SK-N-SH treated with all-trans-retinoic acid at 6 μM for 48 hours (cell line): ENCODE measurements at places on chromosomes 2 and 18.

DNA sequence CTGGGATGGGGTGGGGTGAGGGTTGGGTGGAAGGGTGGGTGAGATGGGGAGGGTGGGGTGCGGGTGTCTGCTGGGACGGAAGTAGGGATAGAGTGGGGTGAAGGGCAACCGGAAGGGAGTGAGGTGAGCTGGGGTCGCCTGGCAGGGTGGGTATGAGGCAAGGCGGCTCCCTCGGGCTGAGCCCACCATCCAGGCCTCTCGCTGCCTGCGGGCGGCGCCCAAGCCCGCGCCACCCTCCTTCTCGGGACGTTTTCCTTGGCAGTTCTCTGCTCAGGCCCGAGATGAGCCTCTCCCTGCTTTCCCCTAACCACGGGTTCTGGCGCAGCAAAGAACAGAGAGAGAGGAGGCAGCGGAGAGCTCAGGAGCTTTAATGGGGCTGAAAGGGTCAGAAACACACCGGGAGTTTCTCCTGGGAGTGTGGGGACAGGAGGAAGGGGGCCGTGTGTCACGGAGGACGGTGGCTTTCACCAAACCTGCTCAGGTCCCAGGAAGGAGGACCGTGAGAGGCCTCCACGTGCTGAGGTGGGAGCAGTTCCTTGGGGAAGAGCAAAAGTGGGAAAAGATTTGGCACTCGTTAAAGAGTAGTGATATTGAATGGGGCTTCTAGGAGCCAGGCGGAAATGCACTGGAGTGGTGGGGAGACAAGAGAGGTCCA, 4.1 kb downstream of the FEV start:
- ATAC-seq = no peak

- ATAC-seq = no peak; the same call in 2 of the 3 replicates
Observed at GRCh38 chr2:37829616-37830395, 95.3 kb upstream of the RMDN2 start.

- peak; percentile 70; the same call in 2 of the 3 replicates for ATAC-seq
Observed at GRCh38 chr2:192286093-192286701, 91.5 kb upstream of the TMEFF2 start.

- ATAC-seq = no peak; the same call in 2 of the 3 replicates
Observed at GRCh38 chr2:235643680-235644511, 150.1 kb downstream of the AGAP1 start.

- no peak for ATAC-seq
Observed at GRCh38 chr2:26312471-26312870, 33.5 kb upstream of the SELENOI start.

- ATAC-seq = no peak
Observed at GRCh38 chr2:213228638-213229037, 55.6 kb upstream of the SPAG16 start.

DNA sequence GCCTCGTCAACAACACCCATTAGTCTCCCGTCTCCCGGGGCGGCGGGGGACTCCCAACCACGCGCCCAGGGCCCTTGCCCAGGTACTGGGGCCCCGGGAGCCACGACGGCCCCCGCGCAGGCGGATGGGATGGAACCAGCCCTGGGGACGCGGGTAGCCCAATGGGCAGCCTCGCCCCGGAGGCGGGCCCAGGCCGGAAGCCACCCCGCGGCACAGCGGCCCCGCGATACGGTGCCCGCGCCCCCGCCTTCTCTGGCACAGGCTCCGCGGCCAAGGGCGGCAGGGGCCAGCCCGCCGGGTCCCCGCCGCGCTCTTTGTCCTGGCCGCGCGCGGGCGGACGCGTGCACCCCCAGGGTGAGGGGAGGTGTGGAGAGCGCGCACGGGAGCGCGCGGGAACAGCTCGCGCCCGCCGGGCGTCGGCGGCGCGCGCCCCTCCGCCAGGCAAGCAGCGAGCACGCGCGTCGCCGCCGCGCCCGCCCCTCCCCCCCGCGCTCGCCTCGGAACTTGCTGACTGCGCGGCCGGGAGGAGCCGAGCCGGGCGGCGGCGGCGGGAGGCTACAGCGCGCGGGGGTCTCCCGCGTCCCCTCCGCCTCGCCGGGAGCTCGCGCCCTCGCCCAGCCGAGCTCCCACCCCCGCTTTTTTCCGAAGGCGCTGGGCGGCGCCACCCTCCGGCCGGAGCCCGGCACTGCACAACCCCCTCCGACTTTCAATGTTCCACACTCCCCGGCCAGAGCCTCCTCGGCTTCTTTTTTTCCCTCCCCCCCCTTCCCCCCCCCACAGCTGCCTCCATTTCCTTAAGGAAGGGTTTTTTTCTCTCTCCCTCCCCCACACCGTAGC, at the start of gene UBE2E3:
Gene UBE2E3 (plus strand): TSS at position 500 of the 837 bp plus-strand sequence. CDS start 1,438 bp downstream, outside the sequence.
- peak; percentile 80 for ATAC-seq

DNA sequence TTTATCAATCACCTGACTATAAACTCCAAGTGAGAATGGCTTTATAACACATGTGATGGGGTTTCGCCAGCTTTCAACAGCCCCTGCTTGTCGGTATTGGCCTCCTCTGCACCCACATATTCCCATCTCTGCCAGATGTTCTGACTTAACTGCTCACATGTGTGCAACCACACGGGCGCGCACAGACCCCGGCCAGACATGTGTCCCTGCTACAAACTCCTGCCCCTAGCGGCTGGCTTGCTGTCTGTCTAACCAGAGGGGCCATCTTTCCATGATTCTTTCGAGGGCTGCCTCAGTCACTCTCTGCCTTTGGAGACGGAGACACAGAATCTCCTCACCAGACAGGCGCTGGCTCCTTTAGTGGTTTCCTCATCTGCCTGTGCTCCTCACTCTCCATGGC, 15.3 kb downstream of the STON1 start:
- 0 out of 3 replicates have a peak, but pooled peaks have one; percentile 27 for ATAC-seq

GRCh38 chr2:100588071-100588786, 25.4 kb downstream of the PDCL3 start:
- peak; percentile 60 for ATAC-seq

- ATAC-seq = no peak
Observed at GRCh38 chr2:180352620-180353019, 345.5 kb upstream of the CWC22 start.

GRCh38 chr2:112073875-112074274, 18.8 kb downstream of the TMEM87B start:
- ATAC-seq = no peak

DNA sequence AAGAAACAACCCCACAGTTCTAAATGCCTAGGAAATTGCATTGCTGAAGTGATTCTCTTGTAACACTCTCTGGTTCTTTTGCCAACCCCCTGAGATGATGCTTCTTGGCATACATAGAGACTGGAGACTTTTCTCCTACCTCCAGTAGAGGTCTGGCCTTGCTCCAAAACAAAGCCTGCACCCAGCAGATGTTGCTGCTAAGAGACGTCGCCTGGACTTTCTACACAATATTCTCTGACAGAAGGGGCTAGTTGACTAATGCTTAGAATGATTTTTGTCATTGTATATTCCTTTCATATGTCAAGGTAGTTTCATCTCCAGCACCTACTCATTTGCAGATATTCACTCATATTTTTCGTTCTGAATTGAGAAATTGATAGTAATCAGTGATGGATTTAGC, 24.6 kb downstream of the SOWAHC start:
- no peak for ATAC-seq

GRCh38 chr18:55588111-55588869, at the start of gene TCF4:
Gene TCF4, minus strand, starts transcription at chr18:55588192. Its CDS starts 1,076 bp downstream, at chr18:55587116.
- peak; percentile 32 for ATAC-seq

GRCh38 chr2:54609647-54610046, 113.8 kb upstream of the EML6 start:
- ATAC-seq = no peak

- no peak for ATAC-seq
Observed at GRCh38 chr2:114472246-114472645, 29.8 kb downstream of the DPP10 start.

DNA sequence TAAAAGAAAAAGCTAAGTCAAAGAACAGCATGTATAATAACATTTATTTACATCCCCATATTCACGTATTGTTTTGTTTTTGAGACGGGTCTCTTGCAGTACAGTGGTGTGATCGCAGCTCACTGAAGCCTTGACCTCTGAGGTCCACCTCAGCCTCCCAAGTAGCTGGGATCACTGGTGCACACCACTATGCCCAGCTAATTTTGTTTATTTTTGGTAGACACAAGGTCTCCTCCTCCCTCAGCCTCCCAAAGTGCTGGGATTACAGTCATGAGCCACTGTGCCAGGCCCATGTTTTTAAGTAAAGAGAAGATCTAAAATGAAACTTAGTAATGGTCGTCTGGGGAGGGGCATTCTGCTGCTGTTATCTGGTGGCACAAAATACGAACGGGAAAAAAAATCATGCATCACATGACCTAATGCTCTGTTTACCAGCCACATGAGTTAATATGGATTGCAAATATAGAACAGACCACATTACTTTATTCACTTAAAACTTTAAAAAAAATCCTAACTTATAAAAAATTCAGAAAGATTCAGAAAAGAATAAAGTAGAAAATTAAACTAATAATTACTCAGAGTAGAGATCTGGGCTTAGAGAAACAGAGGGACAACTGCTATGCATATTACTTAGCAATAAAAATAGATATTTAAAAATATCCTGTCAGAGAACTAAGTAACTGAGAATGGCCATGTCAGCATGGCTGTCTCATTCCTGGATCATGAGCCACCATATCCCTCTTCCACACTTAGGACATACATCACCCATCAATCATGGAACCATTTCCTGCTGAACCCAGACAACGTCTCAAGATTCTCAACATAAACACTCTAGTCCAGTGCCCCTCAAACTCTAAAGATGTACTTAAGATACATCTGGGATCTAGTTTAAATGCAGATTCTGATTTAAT, 7.3 kb downstream of the MMADHC start:
- peak; percentile 54 for ATAC-seq

DNA sequence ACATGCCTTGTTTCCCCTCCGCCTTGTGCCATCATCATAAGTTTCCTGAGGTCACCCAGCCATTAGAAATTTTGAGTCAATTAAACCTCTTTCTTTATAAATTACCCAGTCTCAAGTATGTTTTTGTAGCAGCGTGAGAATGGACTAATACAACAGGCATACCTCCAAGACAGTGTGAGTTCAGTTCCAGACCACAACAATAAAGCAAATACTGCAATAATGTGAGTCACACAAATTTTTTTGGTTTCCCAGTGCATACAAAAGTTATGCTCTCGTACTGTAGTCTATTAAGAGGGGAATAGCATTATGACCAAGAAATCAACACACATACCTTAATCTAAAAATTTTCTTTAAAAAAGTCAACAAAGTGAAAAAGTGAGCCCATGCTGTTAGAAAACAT, 217.2 kb downstream of the NR4A2 start:
- no peak for ATAC-seq

- ATAC-seq = no peak
Observed at GRCh38 chr2:26302846-26303245, 43.1 kb upstream of the SELENOI start.

DNA sequence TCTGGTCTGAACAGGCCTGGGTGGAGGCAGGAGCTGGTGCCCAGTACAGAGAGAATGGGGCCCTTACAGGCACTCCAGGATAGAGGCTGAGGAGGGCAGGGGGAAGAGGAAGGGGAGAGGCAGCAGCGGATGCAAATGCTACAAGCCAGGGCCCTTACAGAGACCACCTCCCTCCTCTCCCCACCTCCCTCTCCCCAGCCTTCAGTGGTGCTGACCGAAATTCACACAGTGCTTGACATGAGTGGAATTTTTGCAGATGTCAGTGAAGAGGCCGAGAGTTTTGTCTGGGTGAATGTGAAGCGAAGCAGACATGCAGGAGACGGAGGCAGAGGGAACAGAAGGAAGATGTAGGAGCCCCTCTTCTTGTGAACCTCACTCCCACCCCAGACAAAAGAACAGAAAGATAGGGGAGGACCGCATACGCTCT, 31.9 kb downstream of the CIB4 start:
- ATAC-seq = no peak

DNA sequence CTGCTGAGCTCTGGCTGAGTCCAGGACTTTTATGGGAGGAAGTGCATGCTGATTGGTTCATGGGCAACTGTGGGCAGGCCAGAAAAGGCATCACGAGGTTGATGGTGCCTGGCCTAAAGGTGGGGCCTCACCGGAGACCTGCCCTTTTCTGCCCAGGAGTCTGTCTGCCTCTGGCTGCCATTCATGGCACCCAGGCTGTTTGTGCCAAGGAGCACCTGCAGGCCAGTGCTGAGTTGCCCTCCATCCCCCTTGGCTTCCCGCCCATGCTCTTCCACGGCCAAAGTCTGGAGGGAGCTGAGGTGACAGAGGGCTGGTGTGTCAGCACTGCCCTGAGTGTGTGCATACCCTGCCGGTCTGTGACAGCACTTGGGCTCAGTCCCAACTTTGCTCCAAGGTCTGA, 123.2 kb downstream of the PTH2R start:
- ATAC-seq = no peak

DNA sequence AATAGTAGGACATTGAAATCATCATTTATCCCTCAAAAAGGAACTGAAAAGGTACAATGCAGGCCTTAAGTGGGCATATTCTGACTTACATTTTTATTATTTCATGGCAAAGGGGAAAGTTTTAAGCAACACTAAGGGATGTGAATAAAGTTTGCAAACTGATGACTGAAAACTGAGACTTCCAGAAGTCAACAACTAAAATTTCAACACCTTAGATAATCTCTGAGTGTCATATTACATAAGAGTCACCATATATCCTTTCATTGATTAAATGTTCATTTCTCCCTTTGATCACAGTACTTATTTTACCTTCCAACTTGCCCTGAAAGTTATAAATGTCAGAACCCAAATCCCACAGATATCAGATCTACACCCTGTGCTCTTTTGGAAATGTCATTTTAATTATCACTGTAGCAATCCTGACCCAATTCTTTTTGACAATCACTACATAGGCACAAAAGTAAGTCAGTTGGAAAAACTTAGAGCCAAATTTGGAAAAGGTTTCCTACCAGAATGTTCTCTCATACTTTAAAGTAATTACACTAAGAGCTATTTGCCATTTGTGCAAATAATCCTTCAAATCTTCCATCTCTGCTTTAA, 44.4 kb upstream of the RNU4ATAC start:
- ATAC-seq = no peak

GRCh38 chr2:95353613-95354468, 48.7 kb upstream of the FAHD2A start:
- ATAC-seq = no peak

- no peak for ATAC-seq
Observed at GRCh38 chr2:71599646-71600236, 146.4 kb downstream of the DYSF start.

GRCh38 chr2:96104487-96104861, 11.9 kb downstream of the ADRA2B start:
- no peak for ATAC-seq

GRCh38 chr2:43144263-43144662, 82.1 kb downstream of the ZFP36L2 start:
- no peak for ATAC-seq

GRCh38 chr2:26971911-26972786, 1.7 kb downstream of the MAPRE3 start:
- ATAC-seq = no peak

GRCh38 chr18:677145-677544, 19.7 kb downstream of the TYMS start:
- no peak for ATAC-seq

- ATAC-seq = no peak
Observed at GRCh38 chr2:41475959-41476358, 571.9 kb upstream of the PKDCC start.

- no peak for ATAC-seq
Observed at GRCh38 chr2:196652869-196653268, 13.4 kb downstream of the CCDC150 start.

GRCh38 chr2:126586317-126586716, 69.6 kb upstream of the GYPC start:
- ATAC-seq = no peak

- no peak for ATAC-seq
Observed at GRCh38 chr2:176832086-176832485, 380.5 kb upstream of the HNRNPA3 start.

GRCh38 chr18:28855524-28855923, 678.6 kb upstream of the CDH2 start:
- no peak for ATAC-seq
